Activated T-helper 17 cell treated with anti-CD3 and anti-CD28 coated beads, Interleukin-2, amount 50 U/mL, for 72 hours (primary cell): ENCODE measurements at places on chromosomes 2 and 18. TPM values are rescaled to one million over a fixed set of nuclear protein-coding genes. Genes with fewer than 3 reads are reported as not detected.

AMER3 gene
- not detected for total RNA-seq

KCNS3 gene
- total RNA-seq, result not detected

- H3K36me3 ChIP-seq, result no peaks in the 10 kb centered on the region
- ATAC-seq, result no peak
- H3K4me3 ChIP-seq, result no peak overlapping the region
- H3K27me3 ChIP-seq, result peaks cover 5% of the 10 kb centered on the region
- peaks cover 13% of the 10 kb centered on the region for H3K4me1 ChIP-seq
- no peak overlapping the region for H3K27ac ChIP-seq
These were observed 2.5 kb upstream of the RAB27B start for GRCh38 chr18:54825601-54826344.

- no peak overlapping the region for H3K27ac ChIP-seq
- H3K36me3 ChIP-seq, result peaks cover 58% of the 10 kb centered on the region
- no peaks in the 10 kb centered on the region for H3K4me1 ChIP-seq
- ATAC-seq, result no peak
These were observed 133.4 kb downstream of the STK39 start for GRCh38 chr2:168114040-168114439.

TUBB8B gene
- 0.22 TPM for total RNA-seq

ICOS gene
- total RNA-seq, result 146 TPM

- no peaks in the 10 kb centered on the region for H3K4me1 ChIP-seq
- no peaks in the 10 kb centered on the region for H3K27me3 ChIP-seq
- no peak overlapping the region for H3K4me3 ChIP-seq
- no peak overlapping the region for H3K27ac ChIP-seq
- ATAC-seq, result no peak
These were observed 183.5 kb upstream of the OSR1 start for GRCh38 chr2:19541884-19542283.

DNA sequence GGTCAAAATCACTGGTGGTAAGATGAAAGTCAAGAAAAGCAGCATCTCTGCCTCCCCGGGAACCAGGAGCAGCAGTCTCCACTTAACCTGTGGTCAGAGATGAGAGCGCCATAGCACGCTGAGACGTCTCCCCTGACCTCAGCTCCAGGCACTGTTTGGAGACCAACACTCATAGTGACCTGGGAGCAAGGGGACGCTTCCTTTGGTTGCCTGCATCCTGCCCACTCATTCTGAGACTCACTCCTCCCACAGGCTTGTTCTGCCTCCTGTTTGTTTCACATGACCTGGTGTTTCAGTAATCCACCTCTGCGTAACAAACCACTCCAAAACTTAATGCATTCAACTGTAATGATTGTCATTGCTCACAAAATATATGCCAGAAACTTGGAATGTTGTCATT is 139.3 kb downstream of the ACOXL start:
- no peaks in the 10 kb centered on the region for H3K36me3 ChIP-seq
- H3K4me3 ChIP-seq, result peak overlapping the region; percentile 13
- H3K4me1 ChIP-seq, result peaks cover 18% of the 10 kb centered on the region
- no peak overlapping the region for H3K27ac ChIP-seq
- peak; percentile 81 for ATAC-seq

DNA sequence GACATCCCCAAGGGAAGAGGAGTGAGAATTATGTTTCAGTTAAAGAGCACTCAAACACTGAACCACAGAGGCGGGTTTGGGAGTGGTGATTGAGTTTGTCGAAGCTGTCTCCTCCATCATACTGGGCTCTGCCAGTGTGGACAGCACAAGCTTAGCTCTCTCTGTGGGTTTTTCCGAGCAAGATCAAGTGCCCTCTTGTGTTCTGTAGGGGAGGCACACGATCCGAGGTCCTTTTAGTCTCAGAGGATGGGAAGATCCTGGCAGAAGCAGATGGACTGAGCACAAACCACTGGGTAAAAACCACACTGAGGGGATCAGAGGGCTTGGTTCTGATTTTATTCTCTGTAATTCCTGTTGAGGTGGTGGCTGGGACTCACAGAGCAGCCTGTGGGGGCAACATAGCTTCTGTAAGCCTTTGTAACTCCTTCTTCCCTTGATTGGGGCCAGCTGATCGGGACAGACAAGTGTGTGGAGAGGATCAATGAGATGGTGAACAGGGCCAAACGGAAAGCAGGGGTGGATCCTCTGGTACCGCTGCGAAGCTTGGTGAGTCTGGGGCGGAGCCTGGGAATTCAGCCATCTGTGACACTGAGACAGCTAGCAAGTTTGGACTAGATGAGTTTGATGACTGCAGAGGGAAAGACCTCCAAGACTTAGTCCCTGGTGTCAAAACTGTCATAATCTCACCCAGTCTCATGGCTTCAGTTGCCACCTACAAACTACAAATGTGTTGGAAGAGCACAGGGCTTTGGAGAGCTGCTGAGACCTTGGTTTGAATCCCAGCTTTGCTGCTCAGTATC is 2.0 kb downstream of the NAGK start:
- peak overlapping the region; percentile 95 for H3K4me3 ChIP-seq
- no peak for ATAC-seq
- H3K27me3 ChIP-seq, result no peaks in the 10 kb centered on the region
- peak overlapping the region; percentile 66 for H3K27ac ChIP-seq

SERPINB11 gene
- total RNA-seq, result not detected

CGREF1 gene
- total RNA-seq, result 3.7 TPM

DNA sequence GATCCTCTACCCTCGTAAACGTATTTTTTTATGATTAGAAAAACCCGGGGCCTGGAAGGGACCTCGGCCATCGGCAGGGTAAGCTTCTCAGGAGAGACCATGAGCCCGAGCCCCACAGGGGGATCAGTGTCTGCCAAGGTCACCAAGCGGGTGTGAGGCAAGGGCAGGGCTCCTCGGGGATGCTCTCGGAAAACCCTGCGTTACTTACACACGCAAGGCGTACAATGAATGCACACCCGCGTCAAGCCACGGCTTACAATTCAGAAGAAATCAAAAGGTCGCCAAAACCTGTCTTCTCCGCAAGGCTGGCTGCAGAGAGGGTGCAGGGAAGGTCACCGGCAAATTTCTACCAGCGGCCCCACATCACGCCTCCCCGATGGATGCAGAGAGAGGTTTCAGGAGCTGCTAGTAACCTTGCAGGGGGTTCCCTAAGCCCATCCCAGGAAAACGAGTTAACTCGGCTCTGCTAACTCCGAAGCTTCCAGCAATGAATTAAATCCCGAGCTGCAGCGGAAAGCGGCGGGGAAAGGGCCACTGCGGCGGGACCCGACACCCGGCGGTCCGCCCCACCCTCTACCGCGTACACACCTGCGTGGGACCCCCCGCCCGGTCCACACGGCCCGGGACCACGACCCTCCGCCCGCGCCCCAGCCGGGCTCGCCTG is 638 bp downstream of the ST3GAL5 start:
- peak overlapping the region; percentile 79 for H3K4me3 ChIP-seq
- peaks cover 23% of the 10 kb centered on the region for H3K4me1 ChIP-seq
- H3K27ac ChIP-seq, result peak overlapping the region; percentile 14
- no peaks in the 10 kb centered on the region for H3K36me3 ChIP-seq

- H3K27ac ChIP-seq, result no peak overlapping the region
- ATAC-seq, result no peak
- peaks cover 9% of the 10 kb centered on the region for H3K36me3 ChIP-seq
- peaks cover 27% of the 10 kb centered on the region for H3K4me1 ChIP-seq
These were observed 33.4 kb upstream of the ATP8B1 start for GRCh38 chr18:57836557-57836956.

DNA sequence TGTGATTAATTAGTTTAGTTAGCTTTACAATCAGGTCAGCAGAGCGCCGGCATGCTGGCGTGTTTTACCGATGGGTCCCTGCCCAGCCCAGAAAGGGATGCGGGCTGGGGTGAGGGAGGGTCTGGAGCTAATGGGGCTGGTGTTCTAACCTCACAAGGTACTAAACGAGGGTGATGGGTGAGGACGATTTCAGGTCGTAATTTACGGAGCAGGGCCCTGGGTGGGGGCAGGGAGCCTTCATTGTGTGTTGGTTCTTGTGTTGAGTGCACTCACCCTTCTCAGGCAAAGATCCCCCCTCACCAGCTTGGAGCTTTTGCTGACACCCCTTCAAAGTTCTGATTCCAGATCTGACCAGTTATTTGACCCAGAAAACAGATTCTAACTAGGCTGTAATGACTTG is 39.5 kb downstream of the PTGR3 start:
- peaks cover 6% of the 10 kb centered on the region for H3K4me1 ChIP-seq
- no peak overlapping the region for H3K27ac ChIP-seq
- H3K27me3 ChIP-seq, result peaks cover 4% of the 10 kb centered on the region
- ATAC-seq, result no peak
- no peaks in the 10 kb centered on the region for H3K36me3 ChIP-seq

HOXD4 gene
- not detected for total RNA-seq

- H3K27ac ChIP-seq, result peak overlapping the region; percentile 86
- peak overlapping the region; percentile 97 for H3K4me3 ChIP-seq
- peaks cover 7% of the 10 kb centered on the region for H3K36me3 ChIP-seq
- no peaks in the 10 kb centered on the region for H3K27me3 ChIP-seq
- H3K4me1 ChIP-seq, result peaks cover 16% of the 10 kb centered on the region
These were observed 10.8 kb upstream of the NR4A2 start for GRCh38 chr2:156343096-156343939.

GRCh38 chr2:157233506-157233905 is 24.0 kb upstream of the GALNT5 start:
- no peak overlapping the region for H3K4me3 ChIP-seq
- H3K36me3 ChIP-seq, result no peaks in the 10 kb centered on the region
- no peaks in the 10 kb centered on the region for H3K4me1 ChIP-seq
- peaks cover 13% of the 10 kb centered on the region for H3K27me3 ChIP-seq
